ENCODE measurements at places on chromosomes 5 and 9.

- DNase-seq, result no peak
These were observed 226.3 kb upstream of the MPDZ start for GRCh38 chr9:13505797-13506196.

GRCh38 chr5:58999804-59000203, 416.9 kb downstream of the RAB3C start:
- no peak for DNase-seq

GRCh38 chr9:105083256-105083655, 155.3 kb upstream of the ABCA1 start:
- no peak for DNase-seq

DNA sequence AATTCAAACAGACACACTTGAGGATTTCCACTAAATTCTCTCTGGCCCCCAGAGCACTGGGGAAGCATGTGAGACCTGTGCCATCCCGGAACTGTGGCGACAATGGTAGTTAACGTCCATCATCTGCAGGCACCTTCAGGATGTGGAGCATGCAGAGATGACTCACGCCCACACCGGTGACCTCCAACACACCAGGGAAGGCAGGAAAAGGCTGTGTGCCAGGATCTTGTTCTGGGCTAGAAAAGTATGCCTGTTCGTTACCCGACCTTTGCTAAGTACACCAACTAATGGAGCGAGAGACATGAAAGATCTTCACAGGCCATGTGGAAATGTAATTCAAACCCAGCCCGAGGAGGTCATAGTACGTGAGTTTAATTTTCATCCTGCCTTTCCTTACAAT, 208.8 kb downstream of the MELK start:
- DNase-seq, result no peak

DNA sequence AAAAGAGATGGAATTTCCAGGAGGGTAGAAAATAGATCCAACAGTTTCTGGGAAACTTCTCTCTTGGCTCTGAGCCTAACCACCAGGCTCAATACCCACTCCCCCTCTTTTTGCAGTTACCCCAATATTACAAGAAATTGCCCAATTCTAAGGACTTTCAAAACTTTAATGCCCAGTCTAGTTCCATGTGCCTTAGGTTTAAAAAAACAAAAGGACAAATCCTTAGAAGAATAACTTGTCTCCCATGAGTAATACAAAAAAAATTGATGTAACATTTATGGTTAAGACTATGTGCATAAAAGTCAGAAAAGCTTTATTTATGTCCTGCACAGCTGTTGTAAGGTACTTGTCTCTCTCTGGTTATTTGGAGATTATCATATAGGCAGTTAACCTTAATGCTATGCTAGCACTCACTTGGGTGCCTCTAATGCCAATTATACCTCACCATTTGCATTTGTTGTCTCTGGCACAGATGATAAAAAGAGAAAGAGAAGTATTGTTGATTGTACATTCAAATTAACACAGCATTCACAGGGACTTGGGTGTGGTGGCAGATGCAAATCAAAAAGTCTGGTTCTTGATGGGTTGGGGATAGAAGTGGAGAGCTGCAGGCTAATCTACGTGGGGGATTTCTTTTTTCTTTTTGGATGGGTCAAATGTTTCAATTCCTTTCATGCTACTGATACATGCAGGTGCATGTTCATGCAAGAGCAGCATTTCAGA, 159.4 kb downstream of the PIK3R1 start:
- DNase-seq, result no peak
